ENCODE measurements at places on chromosomes 6 and 20.

DNA sequence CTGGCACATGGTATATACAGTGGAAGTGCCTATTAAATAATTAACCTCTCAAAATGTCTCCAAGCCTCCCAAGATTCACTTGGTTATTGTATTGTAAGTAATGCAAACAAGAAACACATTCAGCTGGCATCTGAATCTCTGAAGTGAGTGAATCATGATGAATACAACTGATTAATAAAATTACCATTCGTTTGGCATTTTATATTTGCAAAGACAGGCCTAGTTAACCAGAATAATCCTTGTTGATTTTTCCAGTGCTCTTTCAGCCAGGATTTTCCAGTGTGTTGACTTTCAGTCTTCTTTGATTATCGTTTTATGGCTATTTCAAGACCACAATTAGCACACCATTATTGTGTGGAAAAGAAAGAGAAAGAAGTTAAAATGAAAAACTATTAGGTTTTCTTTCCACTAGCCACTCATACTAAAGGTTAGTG is 20.3 kb downstream of the SLC22A2 start:
- DNase-seq: no peak

GRCh38 chr6:12577124-12577850 is 139.3 kb upstream of the PHACTR1 start:
- no peak for DNase-seq

DNA sequence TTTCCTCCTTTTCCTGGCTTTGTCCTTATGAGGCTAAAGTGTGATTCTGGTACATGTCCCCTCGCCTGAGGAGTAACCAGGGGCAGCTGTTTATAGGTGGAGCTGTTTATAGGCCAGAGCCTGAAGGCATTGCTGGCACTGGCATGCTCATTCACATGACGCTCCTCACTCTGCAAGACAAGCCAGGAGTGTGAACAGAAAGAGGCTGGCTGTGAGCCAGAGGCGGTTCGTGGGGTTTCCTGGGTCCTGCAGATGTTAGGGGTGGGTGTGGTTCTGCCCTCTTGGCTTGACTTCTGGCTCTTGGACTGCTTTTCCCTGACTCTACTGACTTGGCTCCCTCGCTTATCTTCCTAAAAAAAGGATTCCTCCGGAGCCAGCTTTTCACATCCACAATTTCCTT is 12.8 kb upstream of the MDFI start:
- DNase-seq: no peak

DNA sequence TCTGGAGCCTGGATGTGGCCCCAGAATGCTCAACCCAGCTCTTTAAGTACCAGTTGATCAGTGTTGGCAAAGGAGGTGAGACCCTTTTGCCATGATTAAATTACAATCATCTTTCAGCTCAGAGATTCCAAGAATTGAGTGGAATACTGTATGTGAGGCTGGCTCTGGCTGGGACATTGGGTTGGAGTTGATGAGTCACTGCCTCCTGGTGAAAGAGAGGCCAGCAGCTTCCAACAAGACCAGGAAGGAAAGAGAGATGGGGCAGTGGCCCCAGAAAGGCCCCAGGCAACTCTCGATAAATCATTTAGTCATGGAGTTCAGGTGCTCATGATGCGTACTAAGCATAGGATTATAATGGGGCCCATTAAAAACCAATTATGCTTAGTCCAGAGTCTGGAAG is 2.1 kb downstream of the TGM6 start:
- DNase-seq: no peak

DNA sequence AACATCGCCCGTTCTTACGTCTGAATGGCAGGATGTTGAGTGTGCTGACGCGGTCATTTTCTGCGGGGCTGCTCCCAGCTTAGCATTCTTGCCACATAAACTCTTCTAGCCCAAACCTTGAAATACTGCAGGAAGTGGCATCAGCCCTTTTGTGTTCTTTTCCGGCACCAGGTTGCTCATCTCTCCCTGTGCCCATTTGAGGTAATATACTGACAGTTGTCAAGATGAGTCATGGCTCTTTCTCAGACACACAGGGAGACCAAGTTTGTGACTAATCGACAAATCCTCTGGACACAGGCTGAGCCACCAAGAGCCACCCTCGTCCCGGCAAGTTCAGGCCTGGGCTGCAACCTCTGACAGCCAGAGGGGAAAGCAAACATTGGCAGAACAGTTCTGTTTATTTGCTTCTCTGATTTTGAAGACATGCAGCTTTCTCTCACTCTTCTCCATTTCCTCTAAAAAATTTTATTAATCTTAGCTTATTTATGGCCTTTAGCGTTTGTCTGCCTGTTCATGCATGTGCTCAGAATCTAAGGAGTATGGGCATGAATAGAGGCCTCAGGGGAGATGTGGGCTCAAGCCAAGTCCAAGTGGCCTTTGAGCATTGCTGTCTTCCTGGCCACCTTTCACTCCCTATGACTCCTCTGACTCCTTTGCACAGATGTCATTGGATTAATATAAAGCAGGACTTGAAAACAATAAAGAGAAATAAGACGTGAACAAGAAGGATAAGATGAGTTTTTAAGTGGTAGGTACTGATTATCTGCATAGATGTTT is 328.2 kb upstream of the JAG1 start:
- peak; percentile 94 for DNase-seq

- DNase-seq: no peak
Observed at GRCh38 chr6:165081944-165082532, 227.4 kb downstream of the C6orf118 start.

DNA sequence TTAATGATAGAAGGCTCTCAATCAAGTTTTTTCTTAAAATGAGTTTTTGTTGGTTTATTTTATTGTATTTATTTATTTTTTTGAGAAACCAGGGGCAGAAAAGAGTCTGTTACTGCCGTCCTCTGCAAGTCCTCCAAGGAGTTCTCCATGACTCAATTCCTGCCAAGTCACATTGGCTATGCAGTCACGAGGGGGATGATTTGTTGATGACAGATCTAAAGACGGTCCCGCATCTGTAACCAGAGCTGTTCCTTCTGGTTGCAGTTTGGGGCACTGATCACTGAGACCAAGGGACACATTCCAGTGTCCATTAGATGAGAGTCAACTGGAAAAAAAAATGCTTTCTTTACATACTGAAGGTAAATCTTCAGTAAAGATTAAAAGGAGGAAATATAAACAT is 13.9 kb upstream of the TSHZ2 start:
- no peak for DNase-seq

GRCh38 chr6:137794516-137795201 is 72.4 kb upstream of the TNFAIP3 start:
- no peak for DNase-seq

- DNase-seq: no peak
Observed at GRCh38 chr6:103893141-103893581, 966.6 kb downstream of the HACE1 start.

- DNase-seq: peak; percentile 41
Observed at GRCh38 chr20:6122111-6122872, 538 bp downstream of the FERMT1 start.

DNA sequence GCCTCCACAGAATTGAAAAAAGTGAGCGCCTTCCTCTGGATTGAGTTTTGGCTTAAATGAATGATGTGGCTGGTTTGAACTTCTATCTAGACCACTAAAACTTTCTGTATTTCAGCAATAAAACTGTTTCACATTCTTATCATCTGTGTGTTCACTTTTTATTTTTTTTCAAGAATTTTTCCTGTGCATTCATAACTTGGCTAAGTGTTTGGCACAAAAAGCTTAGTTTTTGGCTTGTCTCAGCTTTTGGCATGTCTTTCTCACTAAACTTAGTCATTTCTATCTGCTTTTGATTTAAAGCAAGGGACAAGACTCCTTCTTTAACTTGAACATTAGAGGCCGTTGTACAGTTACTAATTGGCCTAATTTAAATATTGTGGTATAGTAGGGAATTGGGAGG is 1015.1 kb downstream of the EPHA7 start:
- no peak for DNase-seq

DNA sequence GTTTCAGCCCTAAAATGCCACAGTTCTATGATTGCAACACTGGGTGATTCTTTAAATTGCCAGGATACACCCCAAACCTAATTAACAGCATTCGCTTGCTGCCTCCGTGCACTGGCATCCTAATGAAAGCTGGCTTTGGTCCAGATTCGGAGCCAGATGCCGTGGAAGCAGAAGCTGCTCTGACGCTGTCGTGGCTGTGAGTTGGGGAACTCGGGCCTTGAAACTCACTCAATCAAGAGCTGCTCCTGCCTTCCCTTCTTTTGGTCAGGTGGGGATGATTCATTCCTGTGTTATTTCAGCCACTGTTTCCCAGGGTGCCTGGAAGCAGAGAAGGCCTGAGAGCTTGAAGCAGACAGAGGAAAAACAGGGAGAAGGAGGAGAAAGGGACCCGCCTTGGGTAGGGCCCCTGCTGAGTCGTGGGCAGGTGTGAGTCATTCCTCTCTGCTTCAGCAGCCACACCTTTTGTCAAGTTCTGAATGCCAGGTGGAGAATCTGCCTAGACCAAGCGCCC is 36.2 kb upstream of the DSP start:
- DNase-seq: peak; percentile 95

DNA sequence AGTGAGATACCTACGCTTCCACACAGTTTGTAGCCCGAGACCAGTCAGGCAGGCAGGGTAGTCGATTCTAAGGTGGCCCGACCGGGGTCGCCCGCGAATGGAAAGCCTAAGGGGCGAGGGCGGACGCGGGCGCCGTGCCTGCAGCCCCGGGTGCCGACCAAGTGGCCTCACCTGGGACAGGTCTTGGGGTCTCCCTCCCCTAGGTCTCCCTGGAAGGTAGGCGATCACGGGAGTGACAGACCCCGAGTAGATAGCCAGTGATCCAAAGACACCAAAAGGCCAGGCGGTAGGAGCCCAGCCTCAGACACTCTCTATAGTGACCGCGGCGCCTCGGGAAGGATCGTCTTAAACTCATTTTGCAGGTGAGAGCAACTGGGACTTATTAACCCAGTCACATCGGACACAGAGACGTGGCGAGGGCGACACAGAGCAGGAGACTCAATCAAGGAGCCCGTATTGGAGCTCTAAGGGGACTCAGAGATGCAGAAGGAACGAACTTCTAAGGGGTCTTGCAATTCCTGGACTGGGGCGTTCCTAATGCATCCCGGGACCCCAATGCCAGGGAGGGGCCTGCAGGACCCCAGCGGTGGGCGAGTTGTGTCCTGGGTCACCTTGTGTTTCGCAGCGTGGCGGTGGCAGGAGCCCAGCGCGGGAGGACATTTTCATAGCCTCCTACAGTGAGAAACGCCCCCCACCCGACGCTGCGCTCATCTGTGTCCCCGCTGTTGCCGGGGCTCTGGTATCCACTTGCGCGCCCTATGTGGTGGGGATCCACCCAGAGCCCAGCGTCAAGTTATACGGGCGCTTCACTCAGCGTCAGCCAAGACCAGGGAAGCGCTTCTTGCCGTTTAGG is 2.1 kb upstream of the VSX1 start:
- peak; percentile 76 for DNase-seq

DNA sequence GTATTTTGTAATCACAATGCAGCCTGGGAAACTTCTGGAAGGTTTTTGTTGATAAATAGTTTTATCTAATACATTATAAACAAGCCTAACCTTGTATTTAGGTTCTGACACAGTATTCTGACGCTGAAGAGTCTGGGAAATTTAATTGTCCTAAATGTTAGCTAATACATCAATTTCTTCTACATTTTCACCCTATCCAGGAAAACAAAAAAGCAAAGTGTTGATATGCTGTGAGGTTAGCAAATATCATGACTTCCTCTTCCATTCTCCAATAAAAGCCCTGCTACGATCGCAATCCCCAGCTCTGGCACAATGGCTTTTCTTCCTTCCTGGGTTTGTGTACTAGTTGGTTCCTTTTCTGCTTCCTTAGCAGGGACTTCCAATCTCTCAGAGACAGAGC is at the start of gene C6orf58:
Gene C6orf58, plus strand, starts transcription at position 301 of the 400 bp plus-strand sequence. Its CDS starts 12 bp downstream, at position 313.
- no peak for DNase-seq

- no peak for DNase-seq
Observed at GRCh38 chr6:73738367-73739028, 42.5 kb downstream of the CD109 start.

GRCh38 chr6:114000069-114000468 is 29.1 kb upstream of the HDAC2 start:
- no peak for DNase-seq

- no peak for DNase-seq
Observed at GRCh38 chr6:14036911-14037310, 80.7 kb upstream of the CD83 start.

DNA sequence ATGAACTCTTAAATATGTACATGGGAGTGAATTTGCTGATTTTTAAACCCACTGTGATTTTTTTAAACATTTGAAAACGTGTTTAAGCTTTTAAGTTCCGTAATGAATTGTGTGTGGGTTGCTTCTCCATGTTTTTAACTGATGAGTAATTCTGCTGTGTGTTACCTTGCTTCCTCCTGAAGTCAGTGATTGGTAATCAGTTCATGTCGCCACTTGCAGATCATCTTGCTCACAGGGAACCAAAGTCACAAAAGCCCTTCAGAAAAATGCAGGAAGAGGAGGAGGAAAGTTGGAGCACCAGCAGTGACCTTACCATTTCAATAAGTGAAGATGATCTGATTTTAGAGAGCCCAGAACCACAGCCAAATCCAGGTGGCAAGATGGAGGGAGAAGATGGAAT is 36.7 kb downstream of the KIZ start:
- no peak for DNase-seq

DNA sequence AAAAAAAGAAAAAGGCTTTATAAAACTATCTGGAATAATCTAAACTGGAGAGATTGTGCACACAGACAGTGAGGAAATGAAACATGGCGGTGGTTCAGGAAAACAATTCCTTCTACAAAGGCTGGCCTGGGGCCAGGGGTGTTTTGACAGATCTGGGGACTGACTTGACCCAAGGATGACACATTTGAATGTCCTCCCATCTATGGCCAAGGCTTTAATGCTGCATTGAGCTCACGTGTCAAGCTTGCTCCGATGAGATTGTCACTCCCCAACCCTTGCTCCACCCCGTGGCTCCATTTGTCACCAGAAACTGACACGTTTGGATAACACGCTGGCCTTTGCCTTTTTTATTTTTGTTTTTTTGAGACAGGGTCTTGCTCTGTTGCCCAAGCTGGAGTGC is 156.1 kb downstream of the ZFP64 start:
- no peak for DNase-seq

DNA sequence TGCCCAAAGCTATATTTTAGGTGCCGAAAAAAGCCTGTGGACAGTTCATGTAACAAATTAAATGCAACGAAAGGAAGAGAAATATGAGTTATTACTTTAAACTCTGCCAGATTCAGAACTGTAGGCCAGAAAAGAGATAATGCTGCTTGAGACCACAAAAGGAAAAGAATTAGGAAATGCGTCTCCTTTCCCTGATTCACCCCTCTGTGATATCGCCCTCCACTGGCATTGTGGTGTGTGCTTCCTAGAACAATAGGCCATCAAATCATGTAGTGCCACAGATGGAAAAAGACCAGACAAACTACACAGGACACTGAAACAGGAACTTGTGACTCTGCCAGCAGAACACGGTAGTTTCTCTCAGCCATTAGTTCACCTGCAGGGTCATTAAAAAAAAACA is 14.7 kb upstream of the LAMA4 start:
- no peak for DNase-seq

Measured in SW480 (cell line).